ENCODE measurements at places on chromosomes 1 and 21. TPM values are rescaled to one million over a fixed set of nuclear protein-coding genes. Genes with fewer than 3 reads are reported as not detected.

- no peak for DNase-seq
These were observed 822.8 kb downstream of the BRINP3 start for GRCh38 chr1:189654906-189655305.

- DNase-seq: no peak
These were observed 77.8 kb upstream of the C1orf105 start for GRCh38 chr1:172342584-172343239.

GRCh38 chr1:81827942-81828341 is 27.2 kb downstream of the ADGRL2 start:
- DNase-seq: no peak

DNA sequence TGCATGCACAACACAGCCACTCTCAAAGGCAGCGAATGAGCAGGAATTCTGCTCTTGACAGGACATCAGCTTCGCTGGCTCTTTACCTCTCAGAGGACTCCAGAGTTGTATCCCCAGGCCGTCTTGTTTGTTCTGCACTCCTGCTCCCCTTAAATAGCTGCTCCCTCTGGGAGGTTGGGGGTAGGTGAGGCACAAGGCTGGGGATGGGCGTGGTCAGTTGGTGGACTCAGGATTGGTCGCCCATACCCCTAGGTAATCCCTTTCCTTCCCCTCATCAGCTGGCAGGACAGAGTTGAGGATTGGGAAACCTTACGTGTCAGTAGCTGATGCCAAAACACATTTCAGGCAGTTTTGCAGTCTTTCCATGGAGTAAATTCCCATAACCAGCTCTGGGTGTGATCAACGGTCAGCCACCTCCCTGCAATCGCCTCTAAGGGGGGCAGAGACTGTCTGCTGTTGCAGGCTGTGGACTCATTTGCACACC is at the start of gene PLA2G2A:
TSS of gene PLA2G2A (minus strand) at position 125 of the 484 bp plus-strand sequence. CDS start 845 bp downstream, outside the sequence.
- no peak for DNase-seq

- DNase-seq: no peak
These were observed 203.2 kb upstream of the USP24 start for GRCh38 chr1:55418208-55419000.

DNA sequence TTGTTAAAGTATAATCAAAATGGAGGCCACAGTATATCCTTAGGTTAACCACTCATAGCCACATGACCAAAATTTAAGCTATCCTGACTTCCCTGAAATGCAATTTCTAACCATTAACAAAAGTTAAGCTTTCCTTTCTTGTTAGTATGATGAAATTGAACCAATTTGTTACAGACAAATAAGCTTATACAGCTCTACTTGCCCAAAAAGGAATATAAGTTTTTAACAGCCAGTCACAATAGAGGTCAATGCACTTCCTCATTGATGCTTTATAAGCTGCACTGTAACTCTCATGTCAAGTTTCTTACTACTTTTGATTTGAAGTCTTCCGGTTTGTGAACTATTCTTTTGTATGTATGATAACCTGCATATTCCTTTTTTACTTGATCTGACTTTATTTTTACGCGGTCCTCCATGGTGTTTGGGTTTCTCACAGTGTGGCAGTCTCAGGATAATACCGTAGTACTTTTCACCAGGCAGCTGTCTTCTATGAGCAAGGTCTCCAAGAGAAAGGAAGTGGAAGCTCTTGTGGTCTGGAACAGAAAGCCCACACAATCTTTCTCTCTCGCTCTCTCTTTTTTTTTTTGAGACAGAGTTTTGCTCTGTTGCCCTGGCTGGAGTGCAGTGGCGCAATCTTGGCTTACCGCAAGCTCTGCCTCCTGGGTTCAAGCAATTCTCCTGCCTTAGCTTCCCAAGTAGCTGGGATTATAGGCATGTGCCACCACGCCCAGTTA is 331.6 kb downstream of the SRGAP2C start:
- no peak for DNase-seq

- DNase-seq: no peak
These were observed 15.8 kb downstream of the PROK1 start for GRCh38 chr1:110466646-110467280.

GRCh38 chr1:192977089-192977706 is 82.0 kb downstream of the UCHL5 start:
- DNase-seq: no peak

GRCh38 chr1:213931836-213932235 is 55.9 kb upstream of the PROX1 start:
- no peak for DNase-seq

- no peak for DNase-seq
These were observed 282.6 kb downstream of the MRPL39 start for GRCh38 chr21:25324666-25325065.

GRCh38 chr1:150688763-150689162 is 8.2 kb downstream of the GOLPH3L start:
- no peak for DNase-seq

GRCh38 chr1:246583448-246584185 is 17.4 kb downstream of the CNST start:
- DNase-seq: no peak

DNA sequence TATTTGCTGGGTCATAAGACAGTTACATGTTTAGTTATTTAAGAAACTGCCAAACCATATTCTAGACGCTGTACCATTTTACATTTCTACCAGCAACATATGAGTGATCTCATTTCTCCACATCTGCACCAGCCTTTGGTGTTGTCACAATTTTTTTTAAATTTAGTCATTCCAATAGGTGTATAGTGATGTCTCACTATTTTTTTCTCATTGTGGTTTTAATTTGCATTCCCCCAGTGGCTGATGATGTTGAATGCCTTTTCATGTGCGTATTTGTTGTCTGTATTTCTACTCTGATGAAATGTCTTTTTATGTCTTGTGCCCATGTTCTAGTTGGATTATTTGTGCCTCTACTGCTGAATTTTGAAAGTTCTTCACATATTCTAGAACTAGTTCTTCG is 38.4 kb downstream of the NFASC start:
- no peak for DNase-seq

- no peak for DNase-seq
These were observed 461.9 kb downstream of the CAMTA1 start for GRCh38 chr1:7247158-7247557.

DNA sequence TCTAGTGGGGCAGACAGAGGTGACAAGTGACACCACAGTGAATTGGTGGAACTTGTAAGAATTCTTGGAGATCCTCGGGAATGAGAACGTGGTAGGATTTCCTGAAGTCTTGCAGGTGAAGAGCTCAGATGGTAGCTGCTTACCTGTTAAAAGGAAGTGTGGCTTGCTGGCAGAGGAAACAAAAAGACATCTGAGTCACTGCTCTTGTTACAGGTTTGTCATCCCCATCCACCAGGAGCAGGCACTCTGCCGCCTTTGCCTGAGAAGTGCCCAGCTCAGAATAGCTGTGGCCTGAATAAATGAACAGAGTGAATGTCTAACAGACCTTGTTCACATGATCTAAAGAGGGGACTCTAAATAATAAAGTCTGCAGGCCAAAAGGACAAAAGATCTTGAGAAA is 12.3 kb upstream of the ZSCAN20 start:
- DNase-seq: no peak

DNA sequence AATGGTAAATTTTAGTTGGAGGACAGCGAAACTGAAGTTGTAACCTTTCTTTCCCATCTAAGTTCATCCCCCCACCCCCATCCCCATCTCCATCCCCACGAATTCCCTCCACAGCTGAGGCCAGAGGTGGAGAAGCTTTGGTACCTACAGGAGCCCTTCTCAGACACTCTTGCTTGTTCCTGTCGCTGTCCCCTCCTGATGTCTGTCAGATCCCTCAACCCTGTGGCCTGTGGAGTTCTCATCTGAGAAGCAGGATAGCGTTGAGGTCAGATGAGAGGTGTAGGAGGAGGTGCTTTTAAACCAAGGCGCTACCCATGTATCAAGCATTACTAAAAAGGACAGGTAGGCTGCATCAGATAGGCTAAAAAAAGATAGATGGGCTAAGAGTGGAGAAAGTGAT is 769 bp downstream of the NTPCR start:
- DNase-seq: no peak

GRCh38 chr1:235075048-235075776 is 53.4 kb downstream of the TOMM20 start:
- DNase-seq: no peak

DNA sequence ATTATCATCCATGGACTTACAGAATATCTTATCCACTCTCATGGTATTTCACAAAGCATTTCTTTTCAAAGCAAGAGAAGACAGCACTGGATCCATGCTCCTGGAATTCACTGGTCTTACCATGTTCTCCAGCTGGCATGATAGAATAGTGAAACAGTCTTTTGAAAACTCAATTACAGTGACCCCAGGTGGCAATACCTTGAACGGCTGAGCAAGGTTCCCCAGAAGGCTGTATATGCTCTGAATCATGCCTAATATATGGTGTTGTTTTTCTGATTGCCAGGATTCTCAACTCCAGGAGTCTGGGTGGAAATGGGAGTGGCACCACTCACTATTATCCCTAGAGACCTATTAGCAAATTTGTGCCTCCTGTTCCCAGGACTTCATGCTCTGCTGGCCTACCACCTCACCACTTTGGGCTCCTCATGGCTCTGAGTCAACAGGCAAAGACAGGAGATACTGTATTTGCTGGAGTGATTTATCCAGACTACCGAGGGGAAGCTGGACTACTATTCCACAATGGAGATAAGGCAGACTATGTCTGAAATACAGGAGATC is 87.6 kb downstream of the CATSPERE start:
- DNase-seq: no peak

DNA sequence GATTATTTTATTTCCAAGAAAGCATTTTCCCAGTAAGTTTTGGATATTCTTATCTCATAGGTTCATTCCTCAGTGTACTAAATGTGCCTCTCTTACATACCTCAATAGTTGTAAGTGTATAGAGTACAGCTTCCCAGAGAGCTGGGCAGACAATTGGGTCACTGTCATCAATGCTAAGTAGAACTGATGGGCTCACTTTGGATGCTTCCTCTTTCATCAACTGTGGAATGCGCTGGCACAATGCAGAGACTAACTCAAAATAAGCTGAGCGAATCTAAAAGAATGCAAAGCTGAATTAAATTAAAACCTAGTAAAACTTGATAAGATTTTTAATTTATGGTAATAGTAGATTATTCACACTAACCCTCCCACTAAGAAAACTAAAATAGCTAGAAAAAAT is 21.5 kb downstream of the LTN1 start:
- DNase-seq: no peak

NBPF26 gene
- 17.4 TPM for polyA plus RNA-seq

NBPF3 gene
- polyA plus RNA-seq: 15.6 TPM

WNT4 gene
- 8.7 TPM for polyA plus RNA-seq

NMNAT2 gene
- polyA plus RNA-seq: 4.2 TPM

FAM177B gene
- polyA plus RNA-seq: not detected

PYHIN1 gene
- polyA plus RNA-seq: 0.17 TPM

PTPRF gene
- polyA plus RNA-seq: 244 TPM

MX2 gene
- polyA plus RNA-seq: 1.2 TPM

C4BPA gene
- polyA plus RNA-seq: 0.54 TPM

SLC5A9 gene
- polyA plus RNA-seq: 13.0 TPM

PTPN7 gene
- 1.5 TPM for polyA plus RNA-seq

SASS6 gene
- 10.5 TPM for polyA plus RNA-seq

G0S2 gene
- 14.0 TPM for polyA plus RNA-seq

SPRR5 gene
- polyA plus RNA-seq: not detected

RGS5 gene
- 7.1 TPM for polyA plus RNA-seq
